Skeletal muscle tissue (tissue), 5 donors: ENCODE measurements at places on chromosomes 6 and 20. TPM values are rescaled to one million over a fixed set of nuclear protein-coding genes. Genes with fewer than 3 reads are reported as not detected.

Gene THBS2
- 76.2 TPM for total RNA-seq

Gene C6orf58
- total RNA-seq, result not detected

Gene APOM
- 1.0 TPM for total RNA-seq

Gene GTPBP2
- total RNA-seq, result 30.8 TPM

Gene EMILIN3
- 23.5 TPM for total RNA-seq

Gene MYB
- 0.52 TPM for total RNA-seq

Gene C20orf204
- 0.52 TPM for total RNA-seq
